ENCODE measurements at places on chromosomes 2 and 18.

DNA sequence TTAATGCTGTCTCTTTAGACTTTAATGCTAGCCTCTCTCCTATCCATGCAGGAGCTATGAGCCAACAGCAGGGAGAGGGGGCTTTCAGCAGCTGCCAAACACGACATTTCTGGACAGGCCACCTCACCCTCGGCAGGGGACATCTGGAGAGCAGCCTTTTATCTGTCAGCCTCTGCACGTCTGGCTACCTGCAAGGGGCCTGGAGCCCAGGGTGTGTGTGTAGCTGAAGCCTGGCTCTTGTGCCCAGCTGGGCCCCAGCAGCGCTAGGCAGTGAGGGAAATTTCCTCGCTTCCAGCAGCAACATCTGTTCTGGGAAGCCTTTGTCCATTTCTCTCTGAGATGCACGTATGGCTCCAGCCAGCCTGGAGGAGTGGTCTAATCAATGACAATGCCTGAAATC is 728.7 kb upstream of the ID2 start:
- DNase-seq: no peak

GRCh38 chr18:23049698-23050373 is 85.4 kb upstream of the CABLES1 start:
- DNase-seq: no peak

DNA sequence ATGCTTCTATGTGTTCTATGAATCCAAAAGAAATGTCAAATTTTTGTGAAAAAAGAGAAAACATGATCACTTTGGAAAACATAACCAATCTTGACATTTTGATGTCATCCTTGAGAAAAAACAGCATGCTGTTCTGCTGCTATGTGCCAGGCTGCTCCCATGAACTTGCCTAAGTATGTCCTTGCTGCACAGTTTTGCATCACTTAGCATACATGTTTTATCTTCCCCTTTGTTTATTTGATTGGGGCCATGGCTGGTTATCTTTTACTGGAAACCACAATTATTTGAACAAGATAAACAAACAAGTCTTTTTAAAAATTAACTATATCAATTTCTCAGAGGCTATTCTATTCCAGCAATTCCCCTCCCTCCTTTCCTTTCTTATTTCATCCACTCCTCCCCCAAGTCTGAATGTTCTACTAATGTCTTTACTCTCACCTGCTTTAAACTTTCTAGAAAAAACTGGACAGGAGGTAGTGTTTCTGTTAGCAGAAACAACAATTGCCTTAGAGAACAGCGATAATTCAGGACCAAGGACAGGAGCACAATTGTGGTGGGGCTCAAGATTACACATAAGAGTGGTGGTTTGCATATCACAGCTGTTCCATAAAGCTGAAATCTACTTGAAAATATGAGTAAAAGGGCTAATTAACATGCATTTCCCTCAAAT is 6.7 kb downstream of the AOX1 start:
- DNase-seq: no peak

DNA sequence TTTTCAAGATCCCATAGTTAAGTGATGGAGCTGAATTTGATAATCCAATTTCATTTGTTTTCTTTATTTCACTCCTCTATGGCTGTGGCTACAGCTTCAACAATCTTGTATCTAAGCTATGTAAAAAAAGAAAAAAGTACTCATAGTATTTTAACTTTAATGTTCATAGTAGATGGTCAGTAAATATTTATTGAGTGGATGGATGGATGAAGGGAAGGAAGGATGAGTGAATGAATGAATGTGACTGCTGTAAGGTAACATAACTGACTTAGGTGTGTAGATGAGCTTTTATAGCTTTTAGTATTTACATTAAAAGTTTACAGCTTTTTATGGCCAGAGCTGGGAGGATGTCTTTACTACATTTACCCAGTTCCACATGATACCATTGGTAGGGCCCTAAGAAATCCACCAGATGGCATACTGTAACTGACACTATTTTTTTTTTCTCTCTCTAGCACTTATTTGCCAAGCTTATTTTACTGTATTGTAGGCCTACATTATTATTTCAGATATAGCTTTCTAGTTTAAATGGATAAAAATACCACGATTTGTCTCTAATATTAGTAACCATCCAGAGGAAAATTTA is 13.4 kb upstream of the HRH4 start:
- DNase-seq: no peak

- DNase-seq: no peak
Measured at GRCh38 chr2:64142741-64143168, 1.5 kb downstream of the PELI1 start.

DNA sequence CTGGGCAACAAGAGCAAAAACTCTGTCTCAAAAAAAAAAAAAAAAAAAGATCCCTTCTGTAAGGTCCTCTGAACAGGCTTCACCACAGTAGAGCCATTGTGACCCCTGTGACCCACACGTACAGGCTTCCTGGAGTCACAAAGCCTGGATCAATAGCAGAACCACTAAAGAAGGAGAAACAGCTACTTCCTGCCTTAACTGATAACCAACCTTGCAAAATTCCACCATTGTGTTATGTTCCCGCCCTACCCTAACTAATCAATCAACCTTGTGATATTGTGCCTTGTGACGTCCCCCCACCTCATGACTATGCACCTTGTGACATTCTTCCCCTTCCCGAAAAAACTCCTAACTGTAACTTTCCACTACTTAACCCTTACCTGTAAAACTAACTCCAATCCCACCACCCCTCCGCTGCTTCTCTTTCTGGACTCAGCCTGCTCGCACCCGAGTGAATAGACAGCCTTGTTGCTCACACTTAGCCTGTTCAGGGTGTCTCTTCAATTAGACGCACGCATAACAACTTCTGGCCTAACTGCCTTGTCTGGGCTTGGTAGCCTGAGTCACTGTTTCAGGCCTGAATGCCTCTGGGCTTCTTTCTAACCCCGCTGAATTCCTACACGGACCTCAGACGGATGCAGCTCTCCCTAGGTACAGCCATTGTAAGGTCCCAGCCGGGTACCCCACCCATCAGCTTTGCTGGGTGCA is 13.9 kb downstream of the SCYGR8 start:
- DNase-seq: no peak

GRCh38 chr2:37858400-37858711 is 66.7 kb upstream of the RMDN2 start:
- peak; percentile 86 for DNase-seq

DNA sequence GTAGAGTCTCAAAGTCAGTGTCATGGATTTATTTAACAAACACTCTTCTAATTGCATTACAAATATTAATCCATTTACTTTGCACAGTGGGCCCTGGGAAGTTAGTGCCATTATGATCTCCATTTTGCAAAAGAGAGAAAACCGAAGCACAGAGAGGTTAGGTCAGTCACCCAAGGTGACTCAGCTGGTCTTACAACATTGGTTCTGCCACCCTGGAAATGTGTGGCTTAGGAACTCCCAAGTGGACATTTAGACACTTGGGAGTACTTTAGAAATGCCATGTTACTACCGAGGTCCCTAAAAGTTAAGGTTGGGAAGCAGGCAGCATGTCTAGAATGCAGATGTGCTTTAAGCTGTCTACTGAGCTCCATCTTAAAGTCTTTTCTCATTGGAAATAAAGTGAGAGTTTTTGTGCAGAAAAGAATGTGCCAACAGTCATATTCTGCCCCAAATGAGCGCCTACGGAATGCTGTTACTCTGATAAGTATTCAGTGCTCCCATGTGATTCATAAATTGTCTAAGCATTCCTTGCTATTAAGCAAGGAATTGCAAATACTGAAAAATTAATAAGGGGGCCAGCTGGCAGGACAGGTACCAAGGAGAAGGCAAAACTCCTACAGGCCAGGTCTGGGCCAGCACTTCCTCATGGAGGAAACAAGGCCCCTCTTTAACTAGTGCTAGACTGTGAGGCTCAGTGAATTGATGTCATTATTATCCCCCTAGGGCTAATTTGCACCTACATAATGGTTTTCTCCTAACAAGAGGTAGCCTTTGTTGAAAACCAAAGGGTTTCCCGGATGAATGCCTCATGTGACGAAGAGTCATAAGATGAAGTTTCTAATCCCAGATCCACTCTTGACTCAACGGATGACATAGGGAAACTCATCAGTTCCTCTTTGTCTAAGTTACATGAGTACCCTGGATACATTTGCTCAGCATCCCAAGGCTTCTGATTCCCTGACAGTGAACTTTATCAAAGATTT is 16.3 kb downstream of the NRP2 start:
- no peak for DNase-seq

GRCh38 chr2:15775753-15776628 is 164.4 kb upstream of the MYCN start:
- DNase-seq: no peak

DNA sequence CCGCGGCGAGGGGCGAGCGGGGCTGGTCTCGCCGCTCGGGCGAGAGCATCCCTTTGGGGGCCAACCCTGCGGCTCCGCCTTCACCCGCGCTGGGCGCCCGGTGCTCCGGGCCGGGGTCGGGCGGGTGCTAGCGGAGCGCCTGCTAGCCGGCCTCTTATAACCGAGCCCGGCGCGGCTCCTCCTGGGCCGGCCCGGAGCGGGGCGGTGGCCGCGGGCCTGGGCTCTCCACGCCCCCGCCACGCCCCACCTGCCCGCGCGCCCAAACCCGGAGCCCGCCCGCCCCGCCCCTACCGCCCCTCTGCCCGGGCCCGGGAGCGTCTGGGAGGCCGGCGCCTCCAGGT is at the start of gene FOXI3:
TSS of gene FOXI3 (minus strand) at position 129 of the 341 bp plus-strand sequence. CDS start 158 bp downstream, outside the sequence.
- DNase-seq: no peak

DNA sequence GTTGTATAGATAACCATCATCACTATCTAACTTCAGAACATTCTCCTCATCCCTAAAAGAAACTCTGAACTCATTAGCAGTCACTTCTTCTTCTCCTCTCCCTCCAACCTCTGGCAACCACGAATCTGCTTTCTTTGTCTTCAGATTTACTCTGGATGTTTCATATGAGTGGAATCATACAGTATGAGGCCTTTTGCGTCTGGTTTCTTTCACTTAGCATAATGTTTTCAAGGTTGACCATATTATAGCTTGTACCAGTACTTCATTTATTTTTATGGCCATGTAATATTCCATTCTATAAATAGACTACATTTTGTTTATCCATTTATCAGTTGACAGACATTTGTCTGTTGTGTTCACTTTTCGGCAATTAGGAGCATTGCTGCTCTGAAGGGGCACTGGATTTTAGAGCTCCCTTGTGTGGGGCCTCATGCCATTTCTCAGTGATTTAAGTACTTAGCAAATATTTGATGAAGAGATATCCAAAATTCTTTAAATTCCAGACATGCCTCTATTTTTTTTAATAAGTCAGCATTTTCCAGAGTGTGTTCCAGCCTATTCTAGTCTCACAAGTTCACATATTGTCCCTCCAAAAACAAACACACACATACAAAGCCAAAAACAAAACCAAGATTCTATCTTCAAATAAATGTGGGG is 22.5 kb upstream of the MAP3K20 start:
- no peak for DNase-seq

DNA sequence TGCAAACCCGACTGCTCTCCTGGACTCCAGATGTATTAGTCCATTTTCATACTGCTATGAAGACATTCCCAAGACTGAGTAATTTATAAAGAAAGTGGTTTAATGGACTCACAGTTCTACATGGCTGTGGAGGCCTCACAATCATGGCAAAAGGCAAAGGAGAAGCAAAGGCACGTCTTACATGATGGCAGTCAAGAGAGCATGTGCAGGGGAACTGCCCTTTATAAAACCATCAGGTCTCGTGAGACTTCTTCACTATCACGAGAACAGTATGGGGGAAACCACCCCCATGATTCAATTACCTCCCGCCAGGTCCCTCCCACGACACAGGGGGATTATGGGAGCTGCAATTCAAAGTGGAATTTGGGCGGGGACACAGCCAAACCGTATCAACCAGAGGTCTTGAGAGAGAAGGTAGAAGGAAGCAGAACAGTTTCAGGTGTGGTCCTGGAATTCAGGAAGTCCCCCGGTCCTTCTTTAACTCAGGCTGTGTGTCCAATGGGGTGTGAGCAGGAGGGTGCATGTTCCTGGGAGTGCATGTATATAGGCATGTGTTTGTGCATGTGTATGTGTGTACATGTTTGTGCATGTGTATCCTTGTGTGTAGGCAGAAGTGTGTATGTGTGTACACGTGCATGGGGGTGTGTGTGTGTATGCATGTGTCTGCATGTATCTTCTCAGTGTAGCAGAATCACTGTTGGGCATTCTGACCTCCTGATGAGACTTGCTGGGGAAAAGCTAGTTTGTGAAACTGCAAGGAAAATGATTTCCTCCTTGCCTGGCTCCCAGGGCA is 46.2 kb downstream of the GREB1 start:
- DNase-seq: no peak

DNA sequence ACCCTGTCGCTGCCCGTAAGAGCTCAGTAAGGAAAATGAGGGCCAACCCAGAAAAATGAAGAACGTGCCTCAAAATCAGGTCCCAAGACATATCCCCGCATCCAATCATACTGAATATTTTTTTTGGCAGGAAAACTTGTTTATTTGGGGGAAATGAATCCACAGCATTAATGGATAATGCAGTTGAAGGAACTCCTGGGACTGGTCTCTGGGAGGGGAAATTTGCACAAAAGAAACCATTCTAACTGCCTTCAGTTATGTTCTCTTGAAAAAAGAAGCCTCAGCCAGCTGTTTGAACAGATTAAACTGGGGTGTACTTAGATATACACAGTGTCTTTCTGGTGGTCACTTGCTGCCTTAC is 61.3 kb downstream of the SPRED2 start:
- DNase-seq: no peak

DNA sequence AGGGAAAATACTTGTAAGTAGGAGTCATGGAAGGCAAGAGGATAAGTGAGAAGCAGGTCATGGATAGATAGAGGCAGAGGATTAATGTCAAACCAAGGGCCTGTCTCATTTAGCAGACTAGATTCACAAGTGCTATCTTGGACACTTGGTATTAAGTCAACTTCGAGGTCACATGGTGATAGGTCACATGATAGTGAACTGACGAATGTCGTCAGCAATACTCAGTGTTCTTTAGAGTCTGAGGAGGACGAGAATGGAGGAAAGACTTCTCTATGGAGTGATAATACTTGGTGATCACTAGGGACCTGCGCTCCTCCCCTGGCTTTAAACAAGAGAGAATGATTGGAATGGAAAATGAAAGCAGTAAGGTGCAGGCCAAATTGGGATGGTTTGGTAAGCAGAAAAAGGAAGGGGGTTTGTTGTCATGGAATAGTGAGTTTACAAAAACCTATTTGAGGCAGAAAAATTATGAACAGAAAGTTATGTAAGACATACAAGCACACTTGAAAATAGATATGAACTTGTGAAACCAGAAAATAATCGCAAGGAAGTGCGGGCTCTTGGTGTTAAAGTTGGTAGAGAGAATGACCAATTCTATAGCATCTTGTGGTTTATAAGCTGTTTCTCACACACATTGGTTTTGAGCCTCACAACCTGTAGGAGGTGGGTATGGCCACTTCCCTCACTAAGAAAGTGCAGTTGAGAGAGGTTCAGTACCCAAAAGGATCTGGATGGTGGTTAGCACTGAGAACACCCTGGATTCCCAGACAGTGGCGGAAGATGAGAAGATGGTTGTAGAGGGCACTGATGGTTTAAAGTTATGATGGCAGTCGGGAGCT is 141.5 kb downstream of the WDSUB1 start:
- no peak for DNase-seq

DNA sequence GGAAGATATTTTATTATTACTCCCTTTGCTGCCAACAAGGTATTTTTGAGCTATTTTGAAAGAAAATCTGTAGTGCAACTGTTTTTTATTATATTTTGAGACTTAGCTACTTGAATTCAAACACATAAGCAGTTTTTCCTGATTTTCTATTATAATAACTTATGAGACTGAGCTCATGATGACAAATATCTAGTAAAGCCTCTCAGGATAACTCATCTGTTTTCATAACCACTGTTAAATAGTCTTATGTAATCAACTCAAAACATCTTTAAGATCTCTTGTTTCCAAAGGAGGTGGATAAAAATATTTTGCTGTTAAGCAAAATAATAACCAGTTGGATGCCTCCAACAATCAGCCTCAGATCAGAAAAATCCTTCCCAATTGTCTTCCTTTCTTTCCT is 21.9 kb upstream of the PPP1CB start:
- peak; percentile 44 for DNase-seq
